CD4-positive, alpha-beta T cell treated with Interleukin-6 for 4 hours (primary cell): ENCODE measurements at places on chromosomes 2 and 18.

DNA sequence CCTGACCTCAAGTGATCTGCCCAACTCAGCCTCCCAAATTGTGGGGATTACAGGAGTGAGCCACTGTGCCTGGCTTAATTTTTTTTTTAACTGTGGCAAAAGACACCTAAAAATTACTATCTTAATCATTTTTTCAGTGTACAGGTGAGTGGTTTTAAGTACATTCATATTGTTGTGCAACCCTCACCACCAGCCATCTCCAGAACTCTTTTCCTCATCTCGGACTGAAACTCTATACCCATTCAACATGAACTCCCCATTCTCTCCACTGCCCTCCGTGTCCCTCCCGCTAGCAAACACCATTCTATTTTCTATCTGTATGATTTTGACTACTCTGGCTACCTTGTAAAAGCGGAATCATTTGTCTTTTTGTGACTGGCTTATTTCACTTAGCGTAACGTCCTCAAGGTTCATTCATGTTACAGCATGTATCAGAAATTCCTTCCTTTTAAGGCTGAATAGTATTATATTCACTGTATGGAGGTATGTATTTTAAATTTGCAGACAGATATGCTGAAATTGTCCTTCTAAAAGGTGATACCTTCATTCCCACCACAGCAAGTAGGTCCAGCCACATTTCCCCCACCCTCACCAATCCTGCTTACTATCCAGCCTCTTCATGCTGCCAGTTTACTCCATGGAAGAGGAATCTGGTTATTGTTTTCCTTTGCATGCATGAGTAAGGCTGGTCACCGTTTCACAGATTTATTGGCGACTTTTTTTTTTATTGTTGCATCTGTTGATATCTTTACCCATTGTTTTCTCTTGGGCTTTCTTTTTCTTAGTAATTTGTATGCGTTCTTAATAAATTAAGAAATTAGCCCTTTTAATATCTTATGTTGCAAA, 40.6 kb upstream of the ANXA4 start:
- no peak for DNase-seq

GRCh38 chr2:164388511-164388910, 232.8 kb downstream of the GRB14 start:
- no peak for DNase-seq

DNA sequence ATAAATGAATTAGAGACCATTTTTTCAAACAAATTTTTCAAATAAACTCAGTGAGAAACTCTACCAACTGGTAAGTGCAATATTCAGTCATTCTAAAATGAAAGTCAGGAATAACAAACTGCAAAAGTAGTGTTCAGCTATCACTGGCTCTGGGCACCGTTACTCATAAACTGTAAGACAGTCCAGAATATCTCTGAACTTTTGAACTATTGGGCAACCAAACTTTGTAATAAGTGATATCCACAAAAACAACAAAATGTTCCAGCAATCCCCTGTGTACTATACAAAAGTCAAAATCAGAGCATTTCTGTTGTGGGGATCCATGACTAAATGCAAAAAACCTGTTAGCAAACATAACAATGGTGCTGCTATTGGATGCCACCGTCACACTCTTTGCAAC, 56.3 kb downstream of the SLC25A12 start:
- no peak for DNase-seq

GRCh38 chr2:219158586-219158985, 2.0 kb downstream of the NHEJ1 start:
- DNase-seq, result no peak

- DNase-seq, result no peak
Measured at GRCh38 chr18:13793819-13794218, 30.1 kb upstream of the MC5R start.

DNA sequence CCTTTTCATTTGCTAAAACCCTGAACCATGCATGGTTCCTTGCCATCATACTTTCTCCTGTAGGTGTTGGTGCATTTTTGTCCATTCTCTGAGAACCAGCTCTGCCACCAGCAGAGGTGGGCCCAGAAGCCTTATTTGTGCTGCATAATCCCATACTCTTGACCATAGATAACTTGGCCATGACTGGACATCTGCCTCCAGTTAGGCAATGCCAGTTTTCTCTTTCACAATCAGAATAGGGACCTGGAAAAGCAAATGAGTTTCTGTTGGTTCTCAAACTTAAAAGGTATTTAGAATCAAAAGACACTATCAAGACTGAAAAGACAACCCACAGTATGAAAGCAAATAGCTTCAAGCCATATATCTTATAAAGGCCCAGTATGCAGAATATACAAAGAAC, 167.3 kb downstream of the MAIP1 start:
- DNase-seq, result no peak

- DNase-seq, result no peak
Measured at GRCh38 chr2:39718483-39718882, 52.8 kb downstream of the TMEM178A start.

DNA sequence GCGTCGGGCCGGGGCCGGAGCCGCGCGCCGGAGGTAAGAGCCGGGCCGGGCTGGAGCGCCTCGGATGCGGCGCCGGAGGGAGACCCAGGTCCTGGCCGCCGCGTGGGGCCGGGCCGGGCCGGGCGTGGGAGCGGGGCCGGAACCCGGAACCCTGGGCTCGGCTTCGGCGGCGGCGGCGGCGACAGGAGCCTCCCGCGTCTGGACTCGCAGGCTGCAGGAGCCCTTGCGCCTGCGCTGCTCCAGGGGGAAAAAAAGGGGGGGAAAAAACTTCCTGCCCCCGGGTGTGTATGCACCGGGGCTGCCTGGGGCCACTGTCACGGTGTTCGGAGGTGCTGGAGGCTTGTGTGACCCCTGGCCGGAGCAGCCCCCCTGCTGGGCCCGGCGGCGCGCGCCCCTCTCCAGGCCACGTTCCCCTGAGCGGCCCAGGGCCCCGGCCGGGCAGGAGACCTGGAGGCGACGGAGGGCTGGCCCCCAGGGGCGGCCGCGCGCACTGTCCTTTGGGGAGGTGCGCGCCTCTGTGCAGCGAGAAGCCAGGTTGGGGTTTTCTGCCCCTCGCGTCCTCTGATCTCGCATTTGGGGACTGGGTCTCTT, 864 bp downstream of the KLHL29 start:
- DNase-seq, result peak; percentile 16

DNA sequence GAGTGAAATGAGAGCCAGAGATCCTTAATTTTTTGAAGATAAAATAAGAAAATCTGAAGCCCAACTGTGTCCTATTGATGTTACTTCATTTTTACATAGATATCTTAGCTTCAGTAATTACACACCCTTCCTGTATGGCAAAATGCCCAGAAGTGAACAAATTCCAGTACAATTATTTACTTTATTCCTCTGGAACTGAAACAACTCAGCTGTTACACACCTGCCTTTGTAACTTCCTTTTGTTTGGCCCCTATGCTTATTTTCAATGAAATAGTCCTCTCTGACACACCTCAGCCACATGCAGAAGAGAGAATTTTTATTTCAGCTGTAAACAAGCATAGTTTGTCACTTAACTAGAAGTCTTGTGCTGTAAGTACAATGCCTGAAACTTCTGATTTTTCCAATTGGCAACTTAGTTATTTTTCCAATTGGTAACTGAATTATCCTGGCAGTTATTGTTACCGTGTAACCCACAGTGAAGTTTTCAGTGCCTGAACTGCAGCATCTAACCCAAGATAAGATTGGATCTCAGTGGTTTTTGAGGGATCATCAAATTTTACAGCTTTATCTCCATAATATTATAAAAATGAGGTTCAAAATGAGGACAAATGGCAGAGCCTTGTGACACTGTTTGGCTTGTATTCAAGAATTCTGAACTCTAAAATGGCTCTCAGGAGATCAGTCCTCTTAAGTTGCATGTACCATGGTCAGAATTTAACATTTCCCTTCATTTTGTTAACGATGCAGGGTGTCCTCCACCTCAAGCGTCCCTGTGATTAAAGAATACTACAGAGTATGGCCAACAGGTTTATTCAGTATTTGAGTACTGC, 82.6 kb downstream of the PKP4 start:
- no peak for DNase-seq

GRCh38 chr2:145265244-145265643, 745.3 kb upstream of the ZEB2 start:
- no peak for DNase-seq

- no peak for DNase-seq
Measured at GRCh38 chr2:187274146-187274545, 173.9 kb downstream of the CALCRL start.

GRCh38 chr2:160561551-160562295, 68.1 kb upstream of the RBMS1 start:
- DNase-seq, result no peak

DNA sequence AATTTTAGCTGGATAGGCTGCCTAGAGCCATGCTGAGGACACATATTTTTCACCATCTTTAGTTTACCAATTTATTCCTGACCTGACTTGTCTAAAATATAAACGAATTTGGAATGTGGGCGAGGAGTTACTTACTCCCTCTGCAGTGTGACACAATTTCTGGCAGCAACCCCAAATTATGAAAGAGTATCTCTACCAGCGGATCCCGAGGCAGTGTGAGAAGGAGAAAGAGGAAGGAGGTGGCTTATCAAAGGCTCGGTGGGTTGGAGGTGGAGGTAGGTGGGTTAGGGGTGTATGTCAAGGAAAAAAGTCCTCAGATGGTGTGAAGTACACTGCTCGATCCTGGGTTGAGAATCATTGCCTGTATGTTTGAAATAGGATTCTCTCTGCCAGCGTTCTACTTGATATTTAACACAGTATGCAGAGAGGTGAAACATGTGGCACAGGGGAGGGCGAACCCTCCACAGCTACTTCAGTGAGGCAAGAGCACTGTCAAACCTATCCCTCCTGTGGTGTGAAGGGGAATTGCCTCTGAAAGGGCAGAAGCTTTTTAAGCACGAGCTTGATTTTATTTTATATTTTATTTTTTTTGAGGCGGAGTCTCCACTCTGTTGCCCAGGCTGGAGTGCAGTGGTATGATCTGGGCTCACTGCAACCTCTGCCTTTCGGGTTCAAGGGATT, 76.0 kb downstream of the RFTN2 start:
- peak; percentile 38 for DNase-seq

GRCh38 chr2:234963773-234964615, 12.2 kb downstream of the SH3BP4 start:
- DNase-seq, result no peak

DNA sequence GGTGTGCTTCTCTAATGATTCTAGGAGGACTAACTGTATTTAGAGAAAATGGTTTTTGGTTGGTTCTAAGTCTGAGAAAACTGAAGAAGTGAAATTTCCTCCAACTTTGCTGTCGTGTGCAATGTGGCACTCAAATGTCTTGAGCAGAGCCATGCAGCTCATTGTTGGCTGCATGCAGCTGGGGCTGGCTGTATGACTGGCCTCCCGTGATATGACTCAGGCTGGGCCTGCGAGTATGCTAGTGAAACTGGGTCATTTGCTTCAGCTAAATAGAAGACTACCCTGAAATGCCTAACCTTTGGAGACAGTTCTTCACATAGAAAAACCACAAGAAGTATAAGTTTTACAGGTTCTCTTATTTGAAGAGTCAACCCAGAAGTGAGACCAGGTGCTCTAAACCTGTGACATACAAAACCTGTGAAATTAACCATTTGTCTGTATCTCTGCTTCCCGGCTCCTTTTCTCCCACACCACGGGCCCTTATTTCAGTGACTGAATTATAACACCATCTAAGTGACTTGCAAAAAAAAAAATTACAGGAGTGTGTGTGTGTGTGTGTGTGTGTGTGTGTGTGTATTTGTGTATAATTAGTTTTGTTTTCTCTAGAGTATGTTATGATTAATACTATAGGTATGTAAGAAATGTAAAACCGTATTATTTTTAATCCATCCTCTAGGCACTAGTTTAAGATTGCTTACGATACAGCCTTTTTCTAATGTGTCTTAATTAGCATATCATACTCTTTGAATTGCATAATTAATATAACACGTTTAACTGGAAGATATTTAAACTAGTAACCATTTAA, 15.9 kb downstream of the POLI start:
- DNase-seq, result peak; percentile 51

- DNase-seq, result no peak
Measured at GRCh38 chr2:199950396-199950795, 4.9 kb downstream of the TYW5 start.

DNA sequence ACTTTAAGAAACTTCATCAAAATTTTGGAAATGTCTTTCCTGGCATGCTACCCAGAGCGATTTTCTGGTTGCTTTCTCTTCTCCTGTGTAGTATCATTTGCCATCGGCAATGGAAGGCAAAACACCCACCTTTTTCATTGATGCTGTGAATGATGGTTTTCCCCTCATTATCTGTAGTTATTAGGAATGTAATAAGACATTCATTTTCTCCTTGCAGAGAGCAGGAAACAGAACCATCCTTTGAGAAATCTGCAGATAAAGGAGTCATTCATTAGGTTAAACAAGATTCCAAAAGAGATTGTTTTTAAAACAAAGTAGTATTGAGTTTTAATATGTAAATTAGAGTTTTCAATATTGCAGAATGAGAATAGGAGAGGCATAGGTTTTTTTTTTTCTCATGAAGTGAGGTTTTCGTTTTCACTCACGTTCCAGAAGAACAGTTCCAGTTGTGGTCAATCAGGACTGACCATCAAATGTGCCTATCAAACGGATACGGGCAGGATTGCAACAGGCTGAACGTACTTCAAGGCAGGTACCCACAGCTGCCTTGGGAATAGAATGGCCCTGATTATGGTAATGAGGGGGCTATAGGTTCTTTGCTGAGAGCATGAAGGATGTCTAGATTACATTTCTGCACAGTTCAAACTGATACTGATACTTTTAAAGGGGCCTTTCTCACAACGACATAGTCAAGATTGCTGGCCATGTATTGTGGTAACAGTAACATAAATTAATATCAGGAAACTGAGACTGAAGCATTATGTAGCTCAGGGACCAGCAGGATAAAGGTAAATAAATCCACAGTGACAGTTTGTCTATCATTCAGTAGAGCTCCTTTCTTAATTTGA, 49.8 kb upstream of the PLA2R1 start:
- no peak for DNase-seq

DNA sequence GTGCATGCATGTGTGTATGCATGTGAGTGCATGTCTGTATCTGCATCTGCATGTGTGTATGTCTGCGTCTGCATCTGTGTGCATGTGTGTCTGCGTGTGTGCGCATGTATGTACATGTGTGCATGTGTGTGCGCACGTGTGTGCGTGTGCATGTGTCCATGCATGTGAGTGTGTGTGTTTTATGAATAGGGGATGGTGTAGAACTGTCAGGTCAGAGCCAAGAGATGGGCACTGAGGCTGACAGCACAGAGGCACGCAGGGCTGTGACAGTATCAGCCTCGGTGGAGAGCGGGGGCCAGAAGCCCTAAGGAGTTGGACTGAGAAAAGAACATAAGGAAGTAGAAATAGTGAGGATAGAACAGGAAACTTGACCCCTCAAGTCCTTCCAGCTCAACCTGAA, 494.0 kb upstream of the MYT1L start:
- no peak for DNase-seq

- DNase-seq, result no peak
Measured at GRCh38 chr2:162244541-162245031, 1.3 kb upstream of the FAP start.

GRCh38 chr2:232998666-232998985, 14.4 kb downstream of the NGEF start:
- DNase-seq, result no peak

GRCh38 chr2:45882707-45883602, 231.5 kb downstream of the PRKCE start:
- DNase-seq, result no peak
